H1 (cell line): ENCODE measurements at places on chromosomes 3 and 15. TPM values are rescaled to one million over a fixed set of nuclear protein-coding genes. Genes with fewer than 3 reads are reported as not detected.

GRCh38 chr15:65530318-65531111 is at the start of gene HACD3:
TSS of gene HACD3 (plus strand) at chr15:65530463. CDS start at chr15:65530632, 169 bp downstream.
- peak; percentile 44 for DNase-seq

Gene PLCD1
- total RNA-seq: 15.7 and 19.2 TPM in 2 replicates

GRCh38 chr15:91304786-91305185 is 204.7 kb downstream of the SV2B start:
- DNase-seq: no peak

Gene NEK10
- total RNA-seq: 0.50 and 0.84 TPM in 2 replicates

Gene SATB1
- total RNA-seq: 28.0 and 28.4 TPM in 2 replicates

DNA sequence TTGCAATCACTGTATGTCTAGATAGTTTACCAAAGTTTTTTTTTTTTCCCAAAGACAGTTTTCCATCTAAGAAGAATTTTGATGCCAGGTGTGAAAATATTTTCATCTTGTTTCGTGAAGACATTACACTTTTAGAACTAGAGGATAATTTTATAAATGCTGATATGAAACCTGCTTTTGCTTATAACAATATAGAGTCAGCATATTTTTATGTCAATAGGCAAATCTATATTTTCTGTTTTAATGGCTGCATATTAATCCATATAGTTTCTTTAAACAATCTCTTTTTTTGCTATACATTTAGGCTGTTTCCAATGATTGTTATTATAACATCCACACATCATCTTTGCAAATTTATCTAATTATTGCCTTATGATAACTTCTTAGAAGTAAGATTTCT is 12.6 kb upstream of the INSYN1 start:
- DNase-seq: no peak

Gene OXTR
- total RNA-seq: 2.2 and 2.3 TPM in 2 replicates

Gene CELF6
- total RNA-seq: 0.19 TPM in 1 of 2 replicates, not detected in the other

Gene POPDC2
- 0.19 and 0.65 TPM in 2 replicates for total RNA-seq

Gene CSNK1G1
- total RNA-seq: 12.9 and 13.5 TPM in 2 replicates

GRCh38 chr15:80804970-80805495 is 25.9 kb downstream of the CEMIP start:
- no peak for DNase-seq

GRCh38 chr3:111112913-111113312 is 41.3 kb downstream of the NECTIN3 start:
- no peak for DNase-seq

Gene GCSAM
- total RNA-seq: not detected in 2 replicates
